ENCODE measurements at places on chromosomes 7 and 10. TPM values are rescaled to one million over a fixed set of nuclear protein-coding genes. Genes with fewer than 3 reads are reported as not detected.

PTPN20 gene
- polyA plus RNA-seq = 4.8 TPM

NPFFR1 gene
- not detected for polyA plus RNA-seq

PPP1R17 gene
- not detected for polyA plus RNA-seq

- no peak for DNase-seq
Measured at GRCh38 chr7:99112097-99112496, 31.8 kb downstream of the SMURF1 start.

GRCh38 chr7:127667759-127668530 lies 16.0 kb downstream of the SND1 start:
- no peak for DNase-seq

DNA sequence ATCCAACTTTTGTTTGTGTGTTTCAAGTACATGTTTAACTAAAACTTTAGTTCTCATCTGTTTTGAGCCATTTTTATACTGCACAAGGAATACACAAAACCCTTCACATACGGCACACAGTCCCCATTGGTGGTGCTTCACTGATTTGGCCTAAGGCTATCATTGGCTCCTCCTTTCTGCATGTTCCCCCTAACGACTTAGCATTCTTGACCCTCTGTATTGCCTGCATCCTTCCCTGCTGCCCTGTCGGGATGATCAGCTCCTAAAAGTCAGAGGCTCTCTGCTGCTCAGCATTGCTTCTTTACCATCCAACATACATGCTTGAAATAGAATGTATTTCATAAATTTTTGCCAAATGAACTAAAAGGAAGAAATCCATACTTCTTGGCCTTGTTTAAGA lies 111.4 kb upstream of the ABCB5 start:
- DNase-seq = no peak

DNA sequence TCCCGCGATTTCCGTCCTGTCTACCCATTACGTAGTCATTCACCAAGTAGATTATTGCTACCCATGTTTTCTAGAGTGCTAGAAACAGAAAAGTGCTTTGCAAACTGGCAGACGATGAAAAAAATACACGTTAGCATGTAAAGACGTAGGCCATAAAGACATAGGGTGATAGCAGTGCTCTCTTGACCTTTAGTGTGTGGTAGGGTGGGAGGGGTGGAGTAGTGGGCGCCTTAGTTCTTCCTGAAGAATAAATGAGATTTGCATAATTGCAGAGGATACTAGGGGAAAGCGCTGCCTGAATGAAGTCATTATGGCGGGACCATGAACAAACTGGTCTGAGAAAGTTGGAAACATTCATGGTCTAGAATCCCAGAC lies 948 bp downstream of the ZNF485 start:
- no peak for DNase-seq

GRCh38 chr10:100334762-100335161 lies 4.7 kb upstream of the PKD2L1 start:
- DNase-seq = no peak

GRCh38 chr7:76047305-76047810 lies 442 bp downstream of the STYXL1 start:
- no peak for DNase-seq

GRCh38 chr7:95867309-95867708 lies 95.0 kb downstream of the DYNC1I1 start:
- no peak for DNase-seq

- DNase-seq = no peak
Measured at GRCh38 chr7:22589641-22590201, 89.7 kb upstream of the STEAP1B start.

GRCh38 chr10:111108441-111108840 lies 31.6 kb downstream of the ADRA2A start:
- DNase-seq = no peak

Measured in keratinocyte (primary cell).